ENCODE measurements at places on chromosomes 13 and 19.

GRCh38 chr13:100382785-100383184, 205.8 kb downstream of the GGACT start:
- DNase-seq: no peak

- no peak for DNase-seq
These were observed 55.5 kb upstream of the KATNAL1 start for GRCh38 chr13:30362869-30363268.

DNA sequence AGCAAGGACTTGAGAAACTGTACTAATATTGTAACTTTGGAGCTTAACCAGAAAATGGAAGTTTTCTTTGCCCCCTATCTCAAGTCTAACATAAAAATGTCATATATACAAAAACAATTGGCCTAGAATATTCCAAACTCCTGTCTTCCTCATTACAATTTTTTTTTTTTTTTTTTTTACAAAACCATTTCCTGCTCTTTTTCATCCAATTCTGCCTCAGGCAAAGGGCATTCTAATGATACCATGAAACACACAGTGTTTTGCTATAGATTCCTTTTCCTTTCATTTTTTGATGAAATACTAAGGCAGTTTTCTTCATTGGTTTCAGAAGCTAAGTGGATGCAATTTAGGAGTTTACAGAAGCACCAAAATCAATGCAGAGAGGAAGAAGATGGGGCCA, 119.7 kb downstream of the LHFPL6 start:
- DNase-seq: no peak

DNA sequence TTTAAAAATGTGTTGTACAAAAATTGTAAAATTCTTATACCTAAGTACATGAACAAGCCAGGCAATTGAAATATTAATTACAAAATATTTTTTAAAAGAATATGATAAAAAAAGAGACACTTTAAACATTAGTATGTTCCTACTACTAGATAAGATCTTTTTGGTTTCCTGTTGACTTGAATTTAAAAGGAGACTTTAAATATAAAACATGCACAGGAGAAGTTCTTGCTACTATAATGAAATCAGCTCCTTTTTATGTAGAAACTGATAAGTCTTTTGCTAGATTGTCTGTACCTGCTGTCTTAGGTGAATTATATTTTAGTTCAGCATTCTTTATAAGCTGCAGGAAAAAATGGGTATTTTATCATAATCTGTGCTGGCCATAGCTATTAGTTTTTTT, 140.2 kb downstream of the TNFSF13B start:
- no peak for DNase-seq

DNA sequence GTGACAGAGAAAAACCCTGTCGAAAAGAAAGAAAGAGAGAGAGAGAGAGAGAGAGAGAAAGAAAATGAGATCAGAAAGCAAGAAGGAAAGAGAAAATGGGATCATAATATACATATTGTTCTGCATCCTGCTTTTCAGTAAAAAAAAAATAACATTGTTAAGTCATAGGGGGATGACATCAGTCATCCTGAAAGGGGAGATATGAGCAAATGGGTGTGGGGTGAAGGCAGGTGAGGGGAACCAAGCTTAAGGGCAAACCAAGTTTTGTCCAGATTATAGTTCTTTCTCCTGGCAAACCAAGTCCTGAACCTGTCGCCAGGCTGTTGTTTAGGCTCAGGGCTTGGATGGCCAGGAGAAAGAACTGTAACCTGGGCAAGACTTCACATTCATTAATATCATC, 92.6 kb upstream of the TMTC4 start:
- peak; percentile 2 for DNase-seq

- DNase-seq: no peak
These were observed 61.3 kb downstream of the NUFIP1 start for GRCh38 chr13:44927968-44928367.

DNA sequence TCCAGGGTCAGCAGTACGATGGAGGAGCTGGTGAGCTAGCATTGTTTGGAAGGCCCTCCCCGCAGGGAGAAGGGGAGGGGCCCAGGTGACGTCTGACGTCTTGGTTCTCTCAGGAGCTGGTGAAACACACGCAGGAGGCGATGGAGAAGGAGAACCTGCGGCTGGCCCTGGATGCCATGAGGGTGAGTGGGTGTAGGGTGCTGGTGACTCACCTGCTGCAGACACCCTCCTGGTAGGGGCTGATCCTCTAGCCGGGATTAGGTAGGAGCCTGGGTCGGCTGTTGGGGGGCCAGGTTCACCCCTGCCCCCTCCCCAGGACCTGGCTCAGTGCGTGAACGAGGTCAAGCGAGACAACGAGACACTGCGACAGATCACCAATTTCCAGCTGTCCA, 55.8 kb downstream of the VAV1 start:
- DNase-seq: no peak

- DNase-seq: no peak
These were observed 135.9 kb downstream of the URI1 start for GRCh38 chr19:30077851-30078355.

- DNase-seq: no peak
These were observed 742 bp downstream of the NALCN start for GRCh38 chr13:101415358-101416174.

DNA sequence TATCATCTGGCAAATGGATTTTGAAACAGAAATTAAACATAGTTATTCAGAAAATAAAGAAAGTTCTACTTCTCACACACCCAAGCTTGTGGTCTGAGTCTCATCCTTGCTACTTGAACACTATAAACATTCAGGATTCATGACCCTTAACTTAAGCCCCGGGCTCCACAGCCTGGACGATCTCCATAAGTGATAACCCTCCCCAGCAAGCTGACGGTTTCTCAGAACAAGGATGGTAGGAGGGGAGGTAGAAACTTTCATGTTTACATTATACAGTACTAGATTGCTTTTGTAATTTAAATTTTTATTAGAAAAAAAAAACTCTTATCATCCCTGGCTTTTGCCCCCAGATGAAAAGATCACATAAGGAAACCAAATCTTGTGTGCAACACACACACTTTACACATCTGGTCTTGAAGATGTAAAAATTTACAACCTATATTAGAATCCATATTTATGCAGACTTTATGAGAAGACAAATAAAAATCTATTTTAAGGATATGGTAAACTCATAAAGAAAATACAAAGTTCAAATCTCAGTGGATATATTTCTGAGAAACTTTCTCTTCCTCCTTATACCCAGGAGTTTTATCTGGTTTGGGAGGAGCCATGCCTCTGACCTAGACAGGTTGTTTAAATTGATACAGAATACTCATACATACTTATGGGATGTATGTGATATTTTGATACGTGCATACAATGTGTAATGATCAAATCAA, 20.0 kb upstream of the ATP12A start:
- no peak for DNase-seq

DNA sequence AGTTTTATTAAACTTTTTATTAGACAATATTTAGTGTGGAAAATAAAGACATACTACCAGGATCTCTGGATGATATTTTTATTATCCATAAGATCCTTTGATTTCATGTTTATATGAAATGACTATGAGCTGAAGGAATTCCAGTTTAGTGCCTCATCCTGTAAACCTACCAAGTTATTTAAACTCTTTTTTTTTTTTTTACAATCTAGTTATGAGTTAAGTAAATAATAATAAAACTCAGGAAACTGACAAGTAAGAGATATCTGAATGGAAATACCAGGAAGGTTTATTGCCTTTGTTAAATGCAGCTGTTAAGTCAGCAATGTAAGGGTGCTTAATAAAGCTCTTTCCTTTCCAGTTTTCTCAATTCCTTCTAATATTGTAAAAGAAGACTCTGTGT, 53.9 kb downstream of the RXFP2 start:
- DNase-seq: no peak

DNA sequence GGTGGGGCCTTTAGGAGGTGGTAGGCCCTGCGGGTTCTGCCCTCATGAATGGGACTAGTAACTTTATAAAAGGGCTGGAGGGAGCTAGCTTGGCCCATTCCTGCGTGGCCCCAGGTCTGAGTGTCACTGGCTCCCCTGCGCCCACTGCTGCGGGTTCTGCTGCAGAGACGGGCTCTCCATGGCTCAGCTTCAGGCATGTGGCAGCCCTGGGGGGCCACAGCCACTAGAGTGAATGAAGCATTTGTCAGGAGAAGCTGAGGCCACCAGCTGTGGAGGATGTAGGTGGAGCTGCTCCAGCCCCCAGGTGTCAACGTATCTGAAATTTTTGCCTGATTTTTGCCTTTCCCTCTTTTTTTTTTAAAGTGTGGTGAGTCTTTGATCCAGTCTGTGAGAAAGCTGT, 119.1 kb downstream of the SOX1 start:
- DNase-seq: no peak

- DNase-seq: no peak
These were observed 3.6 kb upstream of the GNG8 start for GRCh38 chr19:46639358-46640182.

- DNase-seq: no peak
These were observed 33.6 kb upstream of the UBL3 start for GRCh38 chr13:29883941-29884518.

GRCh38 chr19:46624958-46625661, at the start of gene PTGIR:
PTGIR (minus strand) TSS chr19:46625089; CDS start chr19:46624225, 864 bp downstream.
- DNase-seq: no peak

GRCh38 chr13:47705185-47705584, 295.9 kb downstream of the SUCLA2 start:
- no peak for DNase-seq

DNA sequence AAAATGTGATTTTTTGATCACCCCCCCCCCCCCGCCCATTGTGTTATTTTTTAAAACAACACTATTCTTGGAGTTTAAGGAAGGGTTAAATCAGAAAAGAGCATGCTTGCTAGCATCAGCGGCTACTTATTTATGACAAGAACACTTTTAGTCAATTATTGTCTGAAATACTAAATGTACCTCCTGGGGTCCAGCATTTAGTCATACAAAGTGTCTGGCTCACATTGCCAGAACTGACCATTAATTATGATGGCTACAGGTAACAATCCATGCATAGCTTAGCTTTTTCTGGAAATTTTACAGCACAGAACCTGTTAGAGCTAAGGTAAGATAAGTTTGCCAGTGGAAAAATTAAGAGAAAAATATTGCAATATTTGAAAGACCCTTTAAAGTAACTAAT, 90.1 kb downstream of the PCDH9 start:
- DNase-seq: no peak

DNA sequence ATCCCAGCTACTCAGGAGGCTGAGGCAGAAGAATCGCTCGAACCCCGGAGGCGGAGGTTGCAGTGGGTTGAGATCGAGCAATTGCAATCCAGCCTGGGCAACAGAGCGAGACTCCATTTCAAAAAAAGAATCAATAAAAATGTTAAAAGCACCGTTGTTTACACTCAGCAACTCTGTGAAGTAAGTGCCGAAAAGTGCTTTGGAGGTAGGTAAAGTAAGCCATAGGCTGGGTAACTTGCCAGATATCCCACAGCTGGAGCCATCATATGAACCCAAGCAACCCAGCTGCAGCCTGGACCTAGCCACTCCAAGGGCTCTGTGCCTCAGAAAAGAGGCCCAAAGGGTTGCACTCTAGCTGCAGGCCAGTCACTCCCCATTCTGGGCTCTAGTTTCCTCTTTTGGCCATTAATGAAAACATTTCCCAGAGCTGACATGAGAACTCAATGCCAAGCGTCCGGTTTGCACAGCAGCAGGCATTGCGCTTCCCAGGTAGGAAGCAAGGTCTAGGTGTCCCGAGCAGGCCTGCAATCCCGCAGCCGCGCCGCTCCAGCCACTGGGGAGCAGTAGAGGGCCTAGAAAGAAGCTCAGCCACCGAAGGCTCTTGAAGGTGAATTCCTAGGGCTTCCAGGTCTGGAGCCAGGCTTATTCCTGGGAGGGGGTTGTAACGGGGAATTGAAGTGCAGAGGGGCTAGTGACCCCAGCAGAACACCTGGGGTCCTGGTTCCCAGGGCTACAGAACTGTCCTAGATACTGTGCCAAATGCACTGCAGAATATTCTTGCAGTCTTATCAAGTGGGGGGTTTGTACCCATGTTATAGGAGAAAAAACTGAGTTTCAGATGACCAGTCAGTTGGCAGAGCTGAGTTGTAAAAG, 4.1 kb upstream of the CD79A start:
- DNase-seq: peak; percentile 42

DNA sequence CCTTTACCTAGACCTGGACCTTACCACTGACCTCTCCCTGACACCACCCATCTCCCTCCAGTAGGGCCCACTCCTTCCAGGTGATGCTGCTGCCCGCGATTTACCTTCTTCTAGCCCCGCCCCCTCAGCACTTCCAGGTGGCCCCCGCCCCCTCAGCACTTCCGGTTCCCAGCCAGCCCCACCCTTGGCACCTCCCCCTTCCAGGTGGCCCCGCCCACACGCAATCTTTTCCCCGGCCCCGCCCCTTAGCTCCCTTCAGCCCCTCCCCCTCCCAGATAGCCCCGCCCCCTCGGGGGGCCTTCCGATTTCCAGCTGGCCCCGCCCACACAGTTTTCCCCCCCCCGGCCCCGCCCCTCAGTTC, 586 bp downstream of the LIG1 start:
- DNase-seq: peak; percentile 84

GRCh38 chr19:45876411-45877197, 9.3 kb downstream of the IRF2BP1 start:
- DNase-seq: no peak

- DNase-seq: no peak
These were observed 33.2 kb downstream of the UNC13A start for GRCh38 chr19:17654993-17655392.

GRCh38 chr19:17183858-17184321, 31.3 kb upstream of the USE1 start:
- DNase-seq: no peak

DNA sequence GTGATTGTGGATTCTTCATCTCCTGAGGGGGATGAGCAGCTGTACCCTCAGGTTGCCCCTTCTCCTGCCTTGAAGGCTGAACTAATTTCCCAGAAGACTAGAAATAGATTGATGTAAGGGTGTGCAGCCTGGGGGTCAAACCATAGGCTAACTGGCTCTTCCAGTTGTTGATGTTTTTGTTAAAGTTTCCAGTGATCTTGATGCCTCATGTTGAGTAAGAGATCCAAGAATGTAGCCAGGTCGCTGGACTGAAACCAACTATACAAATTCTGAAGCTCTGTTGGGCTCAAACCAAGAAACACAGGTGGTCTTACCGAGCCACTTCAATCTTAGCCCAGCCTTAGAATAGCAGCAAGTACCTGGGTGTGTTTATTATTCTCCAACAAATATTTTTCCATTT, 391.8 kb downstream of the KLF5 start:
- DNase-seq: no peak

GRCh38 chr19:27962264-27962663, 1250.7 kb downstream of the UQCRFS1 start:
- no peak for DNase-seq

DNA sequence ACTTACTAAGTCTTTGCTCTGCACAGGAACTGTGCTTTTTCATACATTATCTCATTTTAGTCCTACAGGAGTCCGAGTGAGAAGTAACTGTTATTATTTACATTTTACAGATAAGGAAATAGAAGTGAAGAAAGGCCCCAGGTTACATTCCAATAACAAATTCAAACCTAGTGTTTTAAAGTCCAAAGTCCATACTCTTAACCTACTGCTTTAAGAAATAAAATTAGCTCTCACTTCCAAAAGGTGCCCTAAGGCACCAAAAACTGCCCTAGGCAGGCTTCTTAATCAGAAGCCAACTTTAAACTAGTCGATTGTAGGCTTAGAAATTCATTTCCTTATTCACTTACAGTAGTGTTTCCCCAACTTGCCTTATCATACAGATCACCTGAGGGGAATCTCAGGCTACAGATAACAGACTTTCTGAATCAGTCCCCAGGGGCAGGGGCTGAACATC, 555.9 kb downstream of the DIAPH3 start:
- DNase-seq: no peak

GRCh38 chr13:45417790-45418534, at the start of gene SLC25A30:
SLC25A30 (minus strand) TSS chr13:45418373; CDS start chr13:45411425, 6,948 bp downstream.
- peak; percentile 86 for DNase-seq
